Myocyte (in vitro differentiated cells): ENCODE measurements at places on chromosomes 3 and 15.

DNA sequence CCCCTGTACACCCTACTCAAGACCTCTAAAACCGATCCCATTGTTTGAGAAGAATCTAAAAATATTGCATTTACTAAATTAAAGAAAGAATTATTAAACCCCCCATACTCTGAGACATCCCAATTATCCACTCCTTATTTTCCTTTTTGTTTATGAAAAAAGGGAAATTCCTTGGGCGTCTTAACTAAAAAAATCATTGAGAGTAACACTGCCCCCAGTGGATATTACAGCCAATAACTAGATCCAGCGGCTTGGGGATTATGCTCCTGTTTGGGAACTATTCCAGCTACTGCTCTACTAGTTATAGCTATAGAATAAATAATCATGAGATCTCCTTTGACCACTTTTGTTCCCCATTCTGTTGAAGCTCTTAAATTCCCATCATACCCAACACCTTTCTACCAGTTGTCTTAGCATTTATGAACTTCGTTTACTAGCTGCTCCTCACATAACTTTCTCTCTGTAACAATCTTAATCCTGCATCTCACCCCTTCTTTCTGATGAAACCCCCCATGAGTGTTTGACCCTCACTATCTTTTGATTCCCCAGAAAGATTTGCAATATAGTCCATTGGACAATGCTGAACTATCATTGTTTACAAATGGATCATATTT lies 12.7 kb upstream of the CFAP91 start:
- DNase-seq: peak; percentile 19

GRCh38 chr3:175193815-175194518 lies 334.8 kb downstream of the NAALADL2 start:
- DNase-seq: peak; percentile 21

- peak; percentile 31 for DNase-seq
Observed at GRCh38 chr3:98733053-98733811, 29.9 kb upstream of the ST3GAL6 start.

GRCh38 chr3:127000119-127000518 lies 17.2 kb downstream of the PLXNA1 start:
- DNase-seq: peak; percentile 97

DNA sequence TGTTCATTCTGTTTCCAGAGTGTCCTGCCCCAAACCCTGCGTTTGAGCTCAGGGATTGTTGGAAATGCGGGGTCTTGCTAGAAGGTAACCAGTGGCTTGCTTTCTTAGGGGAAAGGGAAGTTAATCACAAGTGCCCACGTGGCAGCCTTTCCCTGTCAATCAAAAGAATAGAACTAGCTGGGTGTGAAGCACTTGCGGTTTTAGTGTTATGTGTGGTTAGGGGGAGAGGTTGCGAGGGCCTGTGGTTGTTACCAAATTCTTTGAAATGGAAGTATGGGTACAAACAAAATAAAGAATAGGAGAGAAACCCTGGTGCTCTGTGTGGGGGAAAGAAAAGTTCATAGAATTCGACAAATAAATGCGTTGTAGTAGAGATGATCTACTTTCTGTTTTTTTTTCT lies 67.6 kb downstream of the FNDC3B start:
- peak; percentile 82 for DNase-seq

DNA sequence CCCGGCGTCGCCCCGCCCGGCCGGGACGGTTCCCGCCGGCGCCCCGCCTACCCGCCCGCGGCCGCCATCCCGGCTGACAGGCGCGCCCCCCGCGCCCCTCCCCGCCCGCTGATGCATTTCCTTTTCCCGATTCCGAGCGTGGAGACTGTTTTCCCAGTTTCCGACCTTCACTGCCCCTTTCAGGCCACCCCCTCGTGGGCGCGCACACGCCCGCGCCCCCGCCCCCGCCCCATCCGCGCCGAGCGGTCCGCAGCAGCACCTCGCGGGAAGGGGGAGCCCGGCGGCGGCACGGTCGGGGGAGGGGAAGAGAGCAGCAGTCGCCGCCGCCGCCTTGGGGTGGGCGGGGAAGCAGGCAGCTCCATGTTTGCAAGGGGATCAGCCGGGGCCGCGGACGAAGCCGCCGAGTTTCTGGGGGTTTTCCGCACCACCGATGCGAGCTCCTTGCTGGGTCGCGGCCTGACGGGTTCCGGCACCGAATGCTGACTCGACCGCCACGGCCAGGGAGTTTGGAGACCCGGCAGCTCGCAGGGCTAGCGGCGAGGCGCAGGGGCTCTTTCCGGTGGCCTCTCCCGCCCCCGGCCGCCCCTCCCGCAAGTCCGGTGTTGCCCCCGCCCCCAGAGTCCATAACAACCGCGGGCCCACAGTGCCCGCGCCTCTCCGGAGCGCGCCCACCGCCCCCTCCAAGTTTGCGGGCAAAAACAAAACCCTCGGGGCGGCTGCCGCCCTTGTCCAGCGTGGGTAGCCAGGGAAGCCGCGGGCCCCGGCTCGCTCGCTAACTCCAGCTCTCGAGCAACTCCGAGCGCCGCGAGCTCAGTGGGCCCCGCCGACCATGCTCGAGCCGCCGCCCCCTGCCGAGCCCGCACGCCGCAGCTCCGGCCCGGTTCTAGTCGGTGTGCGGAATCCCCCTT lies 3.2 kb upstream of the SIN3A start:
- DNase-seq: no peak

GRCh38 chr3:154584041-154584440 lies 154.1 kb upstream of the GPR149 start:
- no peak for DNase-seq

- no peak for DNase-seq
Observed at GRCh38 chr15:31480356-31481025, 153.9 kb downstream of the KLF13 start.

- no peak for DNase-seq
Observed at GRCh38 chr3:63870615-63871005, 6.9 kb downstream of the ATXN7 start.

DNA sequence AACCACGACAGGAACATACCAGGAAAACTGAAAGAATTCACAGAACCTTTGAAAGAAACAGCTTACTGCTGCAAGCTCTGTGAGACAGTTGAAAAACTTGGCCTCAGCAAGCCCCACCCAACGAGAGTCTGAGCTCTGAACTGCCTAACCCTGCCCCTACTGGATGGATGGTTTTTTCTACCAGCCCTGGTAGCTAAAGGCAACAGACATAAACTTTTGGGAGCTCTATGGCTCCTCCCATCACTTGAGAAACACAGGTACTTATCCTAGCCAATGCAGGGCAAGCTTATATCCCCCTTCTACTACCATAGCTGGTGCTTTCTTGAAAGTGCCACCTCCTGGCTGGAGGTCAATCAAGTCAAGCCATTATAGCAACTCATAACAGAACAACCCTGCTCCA lies 471.8 kb downstream of the GRM7 start:
- DNase-seq: no peak

DNA sequence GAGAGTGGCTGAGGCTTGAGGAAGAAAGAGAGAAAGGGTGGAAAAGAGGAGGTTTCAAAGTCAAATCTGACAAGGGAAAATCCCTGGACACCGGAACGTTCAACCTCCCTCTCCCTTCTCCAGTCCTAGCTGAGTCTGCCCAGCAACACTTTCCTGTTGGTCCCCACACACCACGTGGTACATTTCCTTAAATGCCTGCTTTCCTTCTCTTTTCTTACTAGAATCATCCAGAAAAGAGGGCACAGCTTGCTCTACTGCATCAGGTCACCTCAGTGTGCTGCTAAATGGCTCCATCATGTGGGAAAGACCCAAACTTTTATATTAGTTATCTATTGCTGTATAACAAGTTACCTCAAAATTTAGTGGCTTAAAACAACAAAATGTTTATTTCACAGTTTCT lies 181.2 kb downstream of the NECTIN3 start:
- DNase-seq: peak; percentile 19

- no peak for DNase-seq
Observed at GRCh38 chr3:60708191-60708975, 542.9 kb downstream of the FHIT start.

DNA sequence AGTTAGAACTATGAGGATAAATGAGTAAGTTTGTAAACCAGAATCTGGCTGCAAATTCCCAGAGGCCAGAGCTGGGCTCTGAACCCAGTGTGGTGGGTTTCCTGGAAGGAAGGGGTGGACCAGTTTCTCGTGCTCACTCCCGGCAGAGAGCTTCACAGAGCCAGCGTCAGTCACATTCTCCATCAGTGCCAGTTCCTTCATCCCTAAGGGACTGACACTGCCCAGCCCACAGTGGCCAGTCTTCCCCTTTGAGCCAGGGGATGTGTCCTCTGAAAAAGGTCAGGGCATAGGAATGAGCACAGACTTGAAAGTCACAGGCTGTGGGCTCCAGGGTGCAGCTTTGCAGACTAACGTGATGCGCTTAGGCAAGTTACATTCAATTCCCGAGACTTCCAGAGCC lies 135.8 kb upstream of the HACD2 start:
- no peak for DNase-seq
